ENCODE measurements at places on chromosomes 4 and X.

- H3K27me3 ChIP-seq: no peaks in the 10 kb centered on the region
- DNase-seq: peak; percentile 88
- H3K27ac ChIP-seq: peak overlapping the region; percentile 70
- peaks cover 49% of the 10 kb centered on the region for H3K4me1 ChIP-seq
- peak overlapping the region; percentile 22 for H3K4me3 ChIP-seq
- peaks cover 6% of the 10 kb centered on the region for H3K36me3 ChIP-seq
Observed at GRCh38 chr4:109648266-109648996, 54.8 kb downstream of the CASP6 start.

DNA sequence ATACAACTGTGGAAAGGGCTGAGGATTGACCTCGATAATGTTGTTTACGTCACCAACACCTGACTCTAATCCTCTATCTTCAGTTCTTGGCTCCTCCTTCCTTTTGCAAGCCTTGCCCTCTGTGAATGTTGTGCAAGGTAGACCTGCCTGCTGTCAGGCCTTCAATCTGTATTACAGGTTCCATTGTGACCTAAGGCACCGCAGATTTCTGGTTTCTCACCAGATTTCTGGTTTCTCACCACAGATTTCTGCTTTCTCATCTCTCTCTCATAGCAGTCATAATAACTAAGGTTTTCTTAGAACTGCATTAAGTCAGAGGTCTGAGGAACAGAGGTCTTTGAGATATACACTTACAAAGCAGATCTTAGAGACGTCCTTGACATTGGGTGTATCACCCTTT lies 51.5 kb upstream of the ETNPPL start:
- DNase-seq: no peak
- H3K27ac ChIP-seq: no peak overlapping the region
- peaks cover 3% of the 10 kb centered on the region for H3K27me3 ChIP-seq
- H3K4me1 ChIP-seq: no peaks in the 10 kb centered on the region
- H3K4me3 ChIP-seq: no peak overlapping the region

DNA sequence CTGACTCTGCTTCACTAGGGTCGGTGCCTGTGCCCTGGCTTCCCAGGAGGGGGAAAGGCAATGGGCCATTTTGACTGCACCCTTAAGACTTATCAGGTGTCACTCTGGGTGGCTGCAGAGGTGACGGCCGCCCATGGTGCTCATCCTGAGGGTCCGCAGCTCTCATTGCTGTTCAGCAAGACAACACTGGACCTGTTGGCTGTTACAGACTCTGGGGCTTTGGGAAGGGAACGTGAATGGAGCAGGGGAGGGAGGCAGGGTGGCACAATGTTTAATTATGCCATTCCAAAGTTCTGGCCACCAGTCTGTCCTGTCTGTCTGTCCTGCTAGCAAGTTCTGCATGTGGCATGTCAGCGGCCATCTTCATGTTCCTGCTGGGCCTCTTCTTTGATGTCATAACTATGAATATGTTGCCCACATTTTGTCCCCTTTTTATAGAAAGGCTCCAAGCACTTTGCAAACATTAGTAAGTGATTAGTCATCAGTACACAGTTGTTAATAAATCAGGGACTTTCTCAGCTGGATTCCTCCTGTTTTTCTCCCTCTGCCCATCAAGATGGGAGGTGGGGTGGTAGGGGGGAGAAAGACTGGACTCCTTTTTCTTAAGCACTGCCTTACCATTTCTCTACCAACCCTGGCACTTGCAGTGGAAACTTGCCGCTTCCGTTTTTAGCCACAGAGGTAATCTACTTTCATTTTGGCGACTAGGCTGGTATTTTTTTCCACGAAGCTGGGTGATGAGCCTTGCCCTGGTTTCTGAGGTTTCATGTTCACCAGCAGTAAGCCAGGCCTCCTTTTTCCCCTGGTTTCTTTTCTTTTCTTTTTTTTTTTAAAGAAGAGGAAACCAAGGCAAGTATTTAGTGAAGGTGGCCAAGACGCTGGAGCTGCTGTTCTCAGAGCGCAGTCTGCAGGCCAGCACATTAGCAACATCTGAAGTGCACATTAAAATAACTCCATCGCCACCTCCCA lies 88.6 kb upstream of the TRIM2 start:
- H3K36me3 ChIP-seq: no peaks in the 10 kb centered on the region
- peak overlapping the region; percentile 66 for H3K27ac ChIP-seq
- H3K4me3 ChIP-seq: peak overlapping the region; percentile 20
- no peaks in the 10 kb centered on the region for H3K27me3 ChIP-seq

- H3K27me3 ChIP-seq: no peaks in the 10 kb centered on the region
- no peaks in the 10 kb centered on the region for H3K36me3 ChIP-seq
- DNase-seq: no peak
- no peak overlapping the region for H3K27ac ChIP-seq
Observed at GRCh38 chr4:14478504-14478903, 523.8 kb upstream of the CPEB2 start.

DNA sequence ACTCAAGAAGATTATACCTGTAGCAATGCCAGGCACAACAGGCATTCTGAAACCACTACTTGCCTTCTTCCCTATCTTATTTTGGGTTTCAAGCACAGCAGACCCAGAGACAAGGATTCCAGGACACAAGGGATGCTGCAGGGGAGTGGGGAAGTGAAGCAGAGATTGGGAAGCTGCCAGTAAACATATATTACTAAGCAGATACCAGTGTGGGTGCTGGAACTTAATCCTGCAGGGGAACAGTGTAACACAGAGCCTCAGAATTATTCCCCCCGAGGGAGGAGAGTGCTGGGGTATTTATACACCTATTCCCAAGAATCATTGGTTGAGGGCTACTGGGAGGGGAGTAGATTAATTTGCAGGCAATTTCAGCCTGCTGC lies 33.3 kb upstream of the MAML3 start:
- H3K4me3 ChIP-seq: no peak overlapping the region
- H3K4me1 ChIP-seq: no peaks in the 10 kb centered on the region
- no peak for DNase-seq
- H3K36me3 ChIP-seq: no peaks in the 10 kb centered on the region
- no peaks in the 10 kb centered on the region for H3K27me3 ChIP-seq

DNA sequence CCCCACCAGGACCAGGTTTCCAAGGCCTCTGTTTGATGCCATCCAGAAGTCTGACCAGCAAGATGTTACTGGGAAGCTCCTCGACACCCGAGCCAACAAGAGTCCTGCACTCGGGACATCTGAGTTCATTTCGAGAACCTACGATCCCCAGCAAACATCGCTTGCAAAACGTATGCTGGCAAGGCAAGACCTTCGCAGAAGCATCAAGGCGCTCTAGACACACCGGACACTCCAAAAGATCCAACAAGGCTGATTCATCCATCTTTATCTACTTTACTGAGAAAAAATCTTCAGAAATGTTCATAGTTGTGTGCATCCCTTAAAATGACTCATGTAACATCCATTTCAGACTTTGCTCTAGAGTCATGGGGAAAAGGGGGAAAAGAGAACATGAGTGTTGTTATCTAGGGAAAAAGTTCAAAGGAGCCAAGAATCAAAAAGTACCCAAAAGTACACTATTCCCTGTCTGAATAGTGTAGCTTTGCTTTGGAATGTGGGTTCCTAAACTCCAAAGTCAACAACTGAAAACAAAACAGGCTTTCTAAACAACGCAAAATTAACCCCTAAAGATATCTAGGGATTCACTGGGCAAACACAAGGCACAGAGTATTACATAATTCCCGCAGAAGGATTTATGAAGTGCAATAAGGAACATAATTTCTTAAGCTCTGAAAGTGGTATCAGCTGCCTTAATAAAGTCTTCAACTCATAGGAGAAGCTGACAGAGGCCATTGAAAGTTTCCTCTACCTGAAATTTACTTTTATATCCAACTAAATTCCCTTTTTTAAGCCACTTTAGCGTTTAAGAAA lies 1.6 kb downstream of the SH3RF1 start:
- H3K4me3 ChIP-seq: no peak overlapping the region
- peaks cover 34% of the 10 kb centered on the region for H3K27me3 ChIP-seq
- H3K27ac ChIP-seq: no peak overlapping the region
- no peaks in the 10 kb centered on the region for H3K36me3 ChIP-seq
- peaks cover 15% of the 10 kb centered on the region for H3K4me1 ChIP-seq

- H3K27ac ChIP-seq: no peak overlapping the region
- no peaks in the 10 kb centered on the region for H3K36me3 ChIP-seq
- H3K4me3 ChIP-seq: no peak overlapping the region
- H3K4me1 ChIP-seq: no peaks in the 10 kb centered on the region
- no peaks in the 10 kb centered on the region for H3K27me3 ChIP-seq
Observed at GRCh38 chrX:140065961-140066662, 100.8 kb upstream of the CXorf66 start.

DNA sequence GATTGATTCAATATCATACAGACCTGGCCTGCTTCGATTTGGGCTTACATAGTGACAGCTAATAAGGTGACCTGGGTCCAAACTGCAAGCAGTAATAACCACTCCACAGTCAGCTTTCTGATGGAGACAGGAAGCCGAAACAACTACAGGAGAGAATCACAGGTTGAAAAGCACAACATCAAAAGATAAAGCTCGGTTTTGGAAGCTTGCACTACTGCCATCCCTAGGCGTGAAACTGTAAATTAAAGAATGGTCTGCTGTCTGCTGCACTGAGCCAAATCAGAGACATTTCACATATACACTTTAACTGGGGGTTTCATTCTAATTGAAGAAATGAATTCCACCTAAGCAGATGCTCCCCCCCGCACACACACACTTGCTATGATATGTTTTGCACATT lies 116.3 kb downstream of the DHX15 start:
- no peak for DNase-seq
- H3K27ac ChIP-seq: no peak overlapping the region
- peaks cover 28% of the 10 kb centered on the region for H3K4me1 ChIP-seq
- H3K4me3 ChIP-seq: no peak overlapping the region
- no peaks in the 10 kb centered on the region for H3K36me3 ChIP-seq

- H3K27ac ChIP-seq: no peak overlapping the region
- no peak for DNase-seq
- H3K4me3 ChIP-seq: no peak overlapping the region
- no peaks in the 10 kb centered on the region for H3K4me1 ChIP-seq
- H3K36me3 ChIP-seq: no peaks in the 10 kb centered on the region
Observed at GRCh38 chr4:48252313-48252712, 17.3 kb downstream of the TEC start.

DNA sequence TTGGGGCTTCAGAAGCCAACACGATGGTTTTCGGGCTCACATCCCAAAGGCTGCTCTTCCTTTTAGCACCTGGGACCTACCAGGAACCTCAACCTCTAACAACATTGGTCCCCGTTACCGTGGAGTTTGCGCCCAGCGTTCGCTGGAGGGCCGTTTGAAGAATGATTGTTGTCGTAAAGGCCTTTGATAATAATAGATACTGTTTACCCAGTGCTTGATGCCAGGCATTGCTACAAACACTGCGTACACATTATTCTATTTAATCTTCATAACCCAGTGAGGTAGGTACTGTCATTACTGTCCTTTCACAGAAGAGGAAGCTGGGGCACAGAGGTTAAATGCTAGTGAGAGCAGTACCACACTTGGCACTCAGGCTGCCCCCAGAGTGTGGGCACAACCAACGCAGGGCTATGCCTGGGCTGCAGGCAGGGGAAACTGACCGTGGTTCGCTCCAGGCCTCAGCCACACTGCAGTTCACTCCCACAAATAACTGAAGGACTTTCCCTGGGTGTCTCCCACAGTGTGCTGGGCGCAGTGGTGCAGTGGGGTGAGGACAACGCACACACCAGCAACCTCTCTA lies 1.0 kb upstream of the ACSL1 start:
- H3K36me3 ChIP-seq: no peaks in the 10 kb centered on the region
- no peak overlapping the region for H3K27ac ChIP-seq
- peaks cover 23% of the 10 kb centered on the region for H3K4me1 ChIP-seq

GRCh38 chr4:168153596-168154440 lies 61.5 kb downstream of the ANXA10 start:
- no peaks in the 10 kb centered on the region for H3K4me1 ChIP-seq
- DNase-seq: peak; percentile 63
